ENCODE measurements at places on chromosomes 12 and 14. TPM values are rescaled to one million over a fixed set of nuclear protein-coding genes. Genes with fewer than 3 reads are reported as not detected.

The CEBPE gene
- total RNA-seq, result not detected

The IFI27 gene
- total RNA-seq, result 6.1 TPM

DNA sequence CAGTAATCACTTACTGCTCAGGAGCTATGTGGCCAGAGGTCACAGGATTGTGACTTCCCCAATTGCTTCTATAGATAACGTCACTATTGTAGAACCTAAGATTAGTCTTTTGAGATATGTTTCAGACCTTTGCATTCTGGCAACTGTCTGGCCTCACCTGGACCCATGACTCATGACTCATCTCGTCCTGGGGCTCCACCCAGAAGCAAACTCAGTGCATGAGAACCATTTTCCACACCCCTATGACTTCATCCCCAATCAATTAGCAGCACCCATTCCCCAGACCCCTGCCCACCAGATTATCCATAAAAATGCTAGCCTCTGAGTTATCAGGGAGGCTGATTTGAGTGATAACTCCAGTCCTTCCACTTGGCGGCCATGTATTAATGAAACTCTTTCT, 186.9 kb downstream of the EMP1 start:
- peaks cover 23% of the 10 kb centered on the region for H3K4me1 ChIP-seq
- H3K27me3 ChIP-seq, result peaks cover 7% of the 10 kb centered on the region
- no peak for DNase-seq
- no peaks in the 10 kb centered on the region for H3K36me3 ChIP-seq
- no peak overlapping the region for H3K27ac ChIP-seq

- no peaks in the 10 kb centered on the region for H3K36me3 ChIP-seq
- DNase-seq, result no peak
- no peaks in the 10 kb centered on the region for H3K27me3 ChIP-seq
- no peak overlapping the region for H3K4me3 ChIP-seq
- peaks cover 6% of the 10 kb centered on the region for H3K4me1 ChIP-seq
- no peak overlapping the region for H3K27ac ChIP-seq
Observed at GRCh38 chr12:97520106-97520505, 57.5 kb downstream of the RMST start.

DNA sequence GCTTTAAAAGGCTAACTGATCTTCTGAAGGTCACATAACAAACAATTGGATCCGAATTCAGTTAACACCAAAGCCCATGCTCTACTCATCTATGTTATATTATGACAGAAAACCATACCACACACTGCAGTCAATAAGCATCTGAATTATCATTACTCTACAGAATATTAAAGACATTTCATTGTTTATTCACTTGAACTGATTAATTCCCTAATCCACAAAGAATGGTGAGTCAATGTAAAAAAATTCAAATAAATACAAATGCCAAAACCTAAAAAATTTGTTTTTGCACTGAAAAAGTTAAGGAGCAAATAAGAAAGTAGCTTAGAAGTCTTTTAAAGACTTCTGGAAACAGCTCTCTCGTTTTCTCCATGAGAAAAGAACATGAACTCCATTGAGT, 13.7 kb downstream of the NID2 start:
- H3K4me1 ChIP-seq, result peaks cover 50% of the 10 kb centered on the region
- no peaks in the 10 kb centered on the region for H3K36me3 ChIP-seq
- H3K27me3 ChIP-seq, result no peaks in the 10 kb centered on the region

Measured in mesothelial cell of epicardium (in vitro differentiated cells).